ENCODE measurements at places on chromosomes 2 and 18.
A peak's percentile ranks its signal among the peaks of the same experiment; 100 is the strongest.

GRCh38 chr18:23588836-23589560, 2.7 kb upstream of the NPC1 start:
- no peak for DNase-seq

- peak; percentile 38 for DNase-seq
Measured at GRCh38 chr2:10079266-10079869, 843 bp downstream of the CYS1 start.

DNA sequence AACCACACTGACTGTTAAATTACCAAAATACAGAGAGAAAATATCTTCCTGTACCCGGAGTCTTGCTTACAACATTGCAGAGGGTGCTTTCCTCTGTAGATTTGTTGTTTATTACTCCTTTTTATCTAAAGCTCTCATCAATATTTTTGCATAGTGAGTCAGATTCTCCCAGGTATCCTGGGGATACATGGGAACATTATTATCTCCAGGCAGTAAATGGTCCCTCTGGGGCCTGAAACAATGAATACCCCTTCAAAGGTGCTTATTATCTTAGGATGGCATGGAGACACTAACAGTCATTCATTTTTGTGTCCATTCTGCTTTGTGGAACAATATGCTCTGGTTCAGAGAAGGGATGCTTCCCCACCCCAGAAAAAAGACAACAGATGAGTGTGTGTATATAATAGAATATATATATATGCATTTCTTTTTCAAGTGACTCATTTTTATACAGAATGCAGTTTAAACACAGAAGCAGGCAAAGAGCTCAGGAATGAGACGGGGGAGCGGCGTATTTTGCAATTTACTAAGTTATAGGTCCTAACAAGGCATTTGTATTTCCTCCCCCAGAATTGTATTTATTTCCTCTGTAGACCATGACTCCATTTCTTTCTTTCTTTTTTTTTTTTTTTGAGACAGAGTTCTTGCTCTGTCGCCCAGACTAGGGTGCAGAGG, 424.8 kb upstream of the ZEB2 start:
- DNase-seq, result no peak

DNA sequence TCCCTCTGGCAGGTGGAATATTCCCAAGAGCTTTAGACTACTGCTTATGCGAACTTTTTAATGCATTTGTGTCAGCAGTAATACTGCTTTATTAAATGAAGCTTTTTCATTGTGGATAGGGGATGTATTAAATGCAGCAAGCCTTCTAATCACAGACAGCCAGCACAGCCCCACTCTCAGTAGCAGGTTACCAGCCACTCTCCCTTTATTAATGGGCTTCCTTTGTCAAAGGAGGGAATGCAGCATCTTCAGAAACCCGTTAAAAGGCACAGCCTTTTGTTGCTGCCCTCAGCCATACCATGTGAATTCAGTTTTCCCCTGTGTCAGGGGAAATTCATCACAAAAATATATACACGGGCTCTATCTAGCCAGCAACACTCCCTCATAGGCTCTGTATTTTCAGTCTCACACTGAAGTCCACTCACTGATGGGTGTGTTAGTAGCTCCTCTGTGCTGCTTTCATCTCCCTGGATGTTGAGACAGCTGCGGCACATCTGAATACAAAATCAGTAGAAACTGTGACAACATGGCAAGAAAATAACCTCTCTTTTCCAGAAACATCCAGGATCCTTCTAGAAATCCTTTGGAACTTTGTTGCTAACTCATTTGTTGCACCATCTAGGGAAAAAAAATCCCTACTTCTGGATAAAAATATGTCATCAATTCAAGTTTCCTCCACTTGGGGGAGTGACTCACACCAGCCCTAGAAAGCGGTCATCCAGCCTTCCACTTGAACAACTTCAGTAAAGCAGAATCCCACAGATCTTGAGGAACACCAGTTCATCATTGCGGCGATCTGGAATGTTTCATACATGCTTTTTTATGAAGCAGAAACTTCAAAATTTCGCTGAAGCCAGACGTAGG, 48.4 kb downstream of the LRRTM1 start:
- DNase-seq, result no peak

- no peak for DNase-seq
Measured at GRCh38 chr2:206873423-206873822, 65.9 kb upstream of the CPO start.

GRCh38 chr2:48529676-48530032, 300 bp upstream of the STON1 start:
- DNase-seq, result peak; percentile 11

- DNase-seq, result no peak
Measured at GRCh38 chr2:73089270-73090030, 17.9 kb upstream of the SFXN5 start.

DNA sequence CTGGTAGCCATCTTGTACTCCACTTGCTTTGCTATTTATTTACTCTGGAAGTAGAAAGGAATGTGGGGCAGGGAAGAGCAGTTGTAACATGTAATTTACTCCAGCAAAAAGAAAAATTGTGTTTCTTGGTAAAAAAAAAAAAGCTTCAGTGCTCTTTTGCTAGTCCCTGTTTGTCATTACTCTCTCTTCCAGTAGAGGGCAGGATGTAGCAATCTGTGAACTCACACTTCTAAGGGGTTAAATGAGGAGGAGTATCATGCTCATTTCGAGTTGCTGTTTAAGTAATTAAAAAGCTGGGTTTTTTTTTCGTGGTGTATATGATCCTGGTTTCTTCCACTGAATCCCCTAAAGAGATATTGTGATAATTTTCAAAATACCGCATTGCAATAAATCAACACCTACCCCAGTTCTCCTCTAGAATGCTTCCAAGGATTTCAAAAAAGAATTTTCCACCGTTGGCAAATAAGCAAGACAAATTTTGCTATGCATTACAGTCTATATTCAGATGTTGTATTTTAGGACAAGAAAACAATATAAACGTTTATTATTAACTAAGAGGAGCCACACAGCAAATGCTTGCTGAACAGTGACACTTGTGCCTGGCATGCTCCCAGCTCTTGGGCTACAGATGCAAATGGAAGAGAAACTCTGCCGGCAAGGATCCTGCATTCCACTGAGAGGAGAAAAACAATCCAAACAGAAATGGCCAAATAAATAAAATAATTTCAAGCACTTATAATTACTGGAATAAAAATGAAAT, 261.6 kb downstream of the ASXL3 start:
- no peak for DNase-seq

DNA sequence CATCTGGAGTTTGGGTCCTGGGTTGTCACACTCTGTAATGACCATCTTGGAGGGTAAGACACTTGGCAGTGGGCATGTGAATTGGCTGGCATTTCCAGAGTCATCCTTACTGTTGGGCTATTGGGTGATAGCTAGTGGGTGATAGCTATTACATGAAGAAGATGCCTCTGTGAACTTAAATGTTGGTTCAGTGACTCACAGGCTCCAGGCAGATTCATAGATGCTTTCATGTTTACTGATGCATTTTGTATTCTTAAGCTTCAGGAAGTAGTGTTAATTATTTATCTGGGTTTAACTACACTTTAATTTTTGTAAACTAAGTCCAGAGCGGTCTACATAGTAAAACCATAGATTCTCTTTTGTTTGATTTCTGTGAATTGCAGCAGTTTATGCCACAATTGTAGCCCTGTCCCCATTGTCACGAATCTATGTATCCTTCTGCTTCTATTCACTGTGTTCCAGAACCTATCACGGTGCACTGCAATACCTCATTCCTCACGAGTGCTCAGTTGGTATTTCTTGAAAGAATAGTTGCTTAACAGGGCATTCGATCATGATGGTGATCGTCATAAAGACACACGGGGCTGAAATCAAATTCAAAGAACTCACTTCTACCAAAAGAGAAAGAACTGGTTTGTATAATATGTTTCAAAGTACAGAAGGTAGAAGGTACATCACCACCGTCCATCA, 79.7 kb downstream of the GBX2 start:
- DNase-seq, result no peak

GRCh38 chr2:98731041-98731893, at the start of gene MGAT4A:
Gene MGAT4A, minus strand, starts transcription at chr2:98731132. Its CDS starts 4,800 bp downstream, at chr2:98726332.
- peak; percentile 83 for DNase-seq

DNA sequence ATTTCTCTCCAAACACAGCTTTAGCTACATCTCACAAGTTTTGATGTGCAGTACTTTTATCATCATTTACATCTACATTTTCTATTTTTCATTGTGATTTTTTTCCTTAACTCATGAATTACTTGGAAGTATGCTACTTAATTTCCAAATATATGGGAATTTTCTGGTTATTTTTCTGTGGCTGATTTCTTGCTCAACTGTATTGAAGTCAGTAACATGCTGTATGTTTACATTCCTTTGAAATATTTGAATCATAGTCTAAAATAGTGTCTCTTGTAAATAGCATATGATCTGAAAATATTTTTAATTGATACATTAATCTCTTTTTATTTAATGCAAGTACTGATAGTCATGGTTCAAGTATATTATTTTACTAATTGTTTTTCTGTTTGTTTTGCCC, 26.0 kb upstream of the GALNT5 start:
- DNase-seq, result no peak

DNA sequence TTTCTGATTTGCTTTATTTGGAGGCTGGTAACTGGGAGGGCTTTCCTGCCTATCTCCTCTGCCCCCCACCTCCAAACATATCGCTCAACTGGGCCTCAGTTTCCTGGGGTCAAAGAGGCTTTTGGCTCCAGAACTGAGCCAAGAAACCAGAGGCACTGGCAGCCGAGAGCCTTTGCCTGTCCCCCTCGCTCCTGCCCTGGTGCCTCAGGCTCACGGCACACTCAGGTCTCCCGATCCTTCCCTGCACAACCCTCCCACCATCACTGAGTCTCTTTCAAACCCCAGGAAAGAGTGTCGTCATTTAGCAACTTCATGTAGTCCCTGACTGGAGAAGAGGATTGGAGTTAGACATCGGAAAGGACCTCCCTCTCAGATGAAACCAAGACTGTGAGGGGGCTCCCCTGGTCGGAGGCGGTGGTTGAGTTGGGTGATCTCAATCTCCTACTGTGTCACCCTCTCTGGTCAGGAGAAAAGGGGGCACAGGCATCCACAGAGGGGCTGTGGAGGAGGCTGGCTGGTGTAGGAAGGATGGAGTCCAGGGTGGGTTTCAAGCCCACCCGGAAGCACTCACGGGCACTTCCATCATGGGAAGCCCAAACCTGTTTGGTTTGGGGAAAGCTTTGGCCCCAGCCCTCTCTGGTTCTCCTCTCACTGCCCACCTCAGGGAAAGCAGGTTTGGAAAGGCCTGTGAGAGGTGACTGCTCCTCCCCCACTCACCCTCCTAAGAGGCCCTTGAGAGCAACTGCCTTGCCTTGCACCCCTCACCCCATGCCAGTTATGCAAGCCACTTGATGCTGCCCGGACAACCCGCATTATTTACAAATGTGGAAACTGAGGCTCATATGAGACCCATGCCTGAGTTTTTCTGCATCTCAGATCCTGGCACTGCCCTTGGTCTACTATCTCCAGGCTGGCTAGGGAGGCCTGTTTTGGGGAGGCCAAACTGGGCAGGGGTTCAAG, 62.3 kb downstream of the TNS1 start:
- DNase-seq, result no peak

DNA sequence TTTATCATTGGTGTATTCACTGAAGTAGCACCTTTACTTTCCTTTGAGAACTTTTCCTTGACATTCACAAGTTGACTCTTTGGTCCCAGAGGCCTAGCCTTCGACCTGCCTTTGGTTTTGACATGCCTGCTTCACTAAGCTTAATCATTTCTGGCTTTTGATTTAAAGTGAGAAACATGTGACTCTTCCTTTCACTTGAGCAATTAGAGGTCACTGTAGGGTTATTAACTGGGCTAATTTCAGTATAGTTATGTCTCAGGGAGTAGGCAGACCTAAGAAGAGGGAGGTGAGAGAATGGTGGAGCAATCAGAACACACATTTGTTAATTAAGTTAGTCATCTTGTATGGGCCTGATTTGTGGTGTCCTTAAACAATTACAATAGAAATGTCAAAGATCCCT, 1040.7 kb upstream of the SLC39A10 start:
- no peak for DNase-seq

GRCh38 chr18:10937743-10938640, 211.4 kb downstream of the PIEZO2 start:
- DNase-seq, result no peak

- no peak for DNase-seq
Measured at GRCh38 chr2:39631718-39632117, 34.0 kb upstream of the TMEM178A start.

GRCh38 chr18:59898609-59899297, 1.0 kb upstream of the PMAIP1 start:
- no peak for DNase-seq

GRCh38 chr2:160730296-160730995, 236.8 kb upstream of the RBMS1 start:
- no peak for DNase-seq

GRCh38 chr18:63613420-63613819, 26.3 kb downstream of the SERPINB13 start:
- DNase-seq, result no peak

DNA sequence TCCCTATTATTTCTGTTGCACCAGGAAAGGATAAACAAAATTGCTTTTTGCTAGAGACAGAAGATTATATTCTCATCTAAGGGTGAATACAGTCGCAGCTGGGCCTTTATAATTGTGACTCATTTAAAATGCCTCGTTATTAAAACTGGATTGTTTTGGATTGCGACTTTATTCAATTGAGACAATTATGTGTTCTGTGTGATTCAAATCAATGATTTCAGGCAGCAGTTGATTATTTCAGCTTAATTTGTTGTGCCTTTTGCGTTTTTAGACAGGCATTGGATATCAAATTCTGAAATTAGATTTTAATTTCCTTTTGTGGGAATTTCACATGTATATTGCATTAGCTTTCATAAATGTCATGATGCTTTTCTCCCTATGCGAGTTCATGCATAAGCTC, 778.1 kb upstream of the SOX11 start:
- DNase-seq, result no peak

- no peak for DNase-seq
Measured at GRCh38 chr2:21009662-21010225, 34.1 kb downstream of the APOB start.

- DNase-seq, result no peak
Measured at GRCh38 chr2:173934895-173935294, 30.3 kb downstream of the SP3 start.

DNA sequence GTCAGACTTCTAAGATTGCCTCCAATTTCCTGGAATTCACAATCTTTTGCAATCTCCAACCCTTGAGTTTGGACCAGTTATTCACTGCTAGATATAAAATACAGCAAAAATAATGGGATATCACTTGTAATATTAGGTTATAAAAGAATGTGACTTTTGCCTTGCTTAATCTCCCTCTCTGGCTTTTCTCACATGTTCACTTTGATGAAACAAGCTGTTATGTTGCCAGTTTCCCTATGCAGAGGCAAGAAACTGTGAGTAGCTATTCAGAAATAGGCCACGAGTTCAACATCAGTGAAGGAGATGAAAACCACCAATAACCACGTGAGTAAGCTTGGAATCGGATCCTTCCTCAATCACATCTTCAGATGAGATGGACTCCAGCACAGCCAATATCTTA, 842.7 kb downstream of the RNF144A start:
- DNase-seq, result no peak

- DNase-seq, result no peak
Measured at GRCh38 chr2:1717113-1717512, 27.2 kb downstream of the PXDN start.

GRCh38 chr18:62987055-62987830, 271.9 kb downstream of the PHLPP1 start:
- DNase-seq, result no peak

- DNase-seq, result no peak
Measured at GRCh38 chr2:190215620-190216019, 104.0 kb downstream of the HIBCH start.

GRCh38 chr2:99608861-99609260, 119.0 kb upstream of the REV1 start:
- no peak for DNase-seq
